Activated CD4-positive, alpha-beta T cell treated with anti-CD3 and anti-CD28 coated beads, Interleukin-2, amount 50 U/mL, for 24 hours (primary cell): ENCODE measurements at places on chromosomes 1 and 21.

DNA sequence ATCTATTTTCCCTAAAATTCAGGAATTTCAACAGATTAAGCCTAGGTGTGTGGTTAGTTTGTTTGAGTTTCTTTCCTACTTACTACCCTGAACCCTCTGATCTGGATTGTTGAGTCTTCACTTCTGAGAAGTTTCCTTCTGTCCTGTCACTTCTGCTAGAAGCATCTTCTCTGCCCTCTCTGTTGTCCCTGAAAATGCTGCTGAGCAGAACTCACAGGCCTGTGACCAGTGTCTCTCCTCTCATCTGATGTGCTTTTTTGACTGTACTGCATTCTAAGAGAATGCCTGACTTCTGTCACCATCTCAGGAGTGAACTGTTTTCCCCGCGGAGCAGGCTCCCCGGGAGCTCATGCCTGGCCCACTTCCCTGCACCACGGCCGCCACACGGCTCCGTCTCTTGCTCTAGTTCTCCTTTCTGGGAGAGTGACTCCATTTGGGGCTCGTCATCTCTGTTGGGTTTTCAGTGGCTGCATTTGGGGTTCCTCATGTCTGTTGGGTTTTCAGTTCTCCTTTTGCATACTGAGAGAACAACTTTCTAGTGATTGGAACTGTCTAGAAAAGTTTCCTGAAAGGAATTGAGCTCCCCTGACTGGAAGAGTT is 77.9 kb downstream of the POFUT2 start:
- no peak for DNase-seq

DNA sequence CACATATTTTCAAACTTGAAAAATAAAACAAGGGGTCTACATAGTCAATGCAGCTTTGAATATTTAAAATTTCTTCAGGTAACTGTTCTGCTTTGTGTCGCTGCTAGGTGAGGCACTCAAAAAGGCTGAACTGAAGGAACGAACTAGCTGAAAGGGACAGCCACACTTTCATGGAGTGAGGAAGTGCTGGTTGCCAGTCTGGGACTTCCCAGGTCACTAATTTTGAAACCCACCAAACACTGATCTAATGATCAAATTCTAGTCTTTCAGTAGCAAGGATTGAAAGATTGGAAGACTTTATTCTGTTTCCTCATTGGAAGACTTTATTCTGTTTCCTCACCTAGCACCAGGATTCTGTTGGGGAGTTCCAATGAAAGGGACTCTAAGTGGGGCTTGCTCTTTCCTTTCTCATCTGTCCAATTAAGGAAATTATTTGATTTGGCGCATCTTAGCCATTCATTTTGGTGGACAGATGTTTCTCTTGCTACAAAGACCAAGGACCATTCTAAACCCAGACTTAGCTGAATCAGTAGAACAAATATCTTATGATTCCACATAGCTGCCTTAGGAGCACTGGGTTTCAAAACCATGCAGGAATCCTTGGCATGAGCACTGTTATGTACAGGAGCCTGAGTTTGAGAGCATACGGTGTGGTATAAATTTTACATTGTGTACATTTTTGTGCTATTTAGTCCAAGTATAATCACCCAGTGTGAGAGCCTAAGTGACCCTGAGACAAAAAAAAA is 10.9 kb upstream of the ARID1A start:
- DNase-seq = no peak

- no peak for DNase-seq
Measured at GRCh38 chr1:178537382-178538090, 24.6 kb downstream of the TEX35 start.

GRCh38 chr1:248621770-248622169 is 13.1 kb downstream of the OR2T11 start:
- DNase-seq = no peak

DNA sequence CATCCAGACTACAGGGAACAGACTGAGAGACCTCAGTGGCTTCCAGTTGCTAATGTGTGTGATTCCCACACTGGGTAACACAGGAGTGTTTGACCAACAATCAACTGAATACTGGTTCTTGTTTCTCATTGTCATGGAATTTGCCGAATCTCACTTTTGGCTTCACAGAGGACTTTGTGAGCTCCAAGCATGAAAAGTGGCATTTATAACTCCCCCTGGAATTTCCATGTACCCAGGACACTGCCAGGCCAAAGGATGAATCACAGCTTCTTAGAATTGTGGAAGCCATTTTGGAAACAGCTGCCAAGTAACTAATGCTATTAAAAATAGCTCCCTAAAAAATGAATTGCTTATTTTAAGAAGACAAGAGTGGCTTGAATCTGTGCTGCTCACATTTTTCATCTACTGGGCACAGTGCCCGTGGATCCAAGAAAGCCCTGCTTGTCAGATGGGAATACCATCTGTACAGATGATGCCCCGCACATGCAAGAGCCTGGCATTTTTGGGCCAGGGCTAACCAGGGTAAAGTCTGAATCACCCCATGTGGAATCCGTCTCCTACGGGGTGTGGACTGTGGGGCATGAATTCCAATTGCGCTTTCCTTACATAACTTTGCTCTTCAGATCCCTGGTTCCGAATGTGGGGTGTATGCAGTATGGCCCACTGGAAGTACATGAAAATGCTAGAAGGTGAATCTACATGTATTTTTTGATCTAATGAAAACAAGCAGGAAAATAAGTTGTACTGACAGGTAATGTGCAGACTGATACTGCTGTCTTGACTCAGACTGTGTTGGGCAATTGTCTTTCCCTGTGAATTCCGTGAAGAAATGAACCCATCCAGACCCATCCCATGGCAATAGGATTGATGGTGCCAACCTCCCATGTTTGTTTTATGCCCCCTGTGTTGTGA is 487.3 kb downstream of the SIPA1L2 start:
- no peak for DNase-seq

GRCh38 chr1:191592039-191592438 is 566.2 kb upstream of the RGS18 start:
- no peak for DNase-seq

GRCh38 chr1:44784094-44785028 is 3.6 kb downstream of the BEST4 start:
- DNase-seq = no peak

GRCh38 chr1:21939650-21940374 is 2.7 kb upstream of the HSPG2 start:
- no peak for DNase-seq

- DNase-seq = no peak
Measured at GRCh38 chr1:238018214-238018613, 127.5 kb upstream of the ZP4 start.

DNA sequence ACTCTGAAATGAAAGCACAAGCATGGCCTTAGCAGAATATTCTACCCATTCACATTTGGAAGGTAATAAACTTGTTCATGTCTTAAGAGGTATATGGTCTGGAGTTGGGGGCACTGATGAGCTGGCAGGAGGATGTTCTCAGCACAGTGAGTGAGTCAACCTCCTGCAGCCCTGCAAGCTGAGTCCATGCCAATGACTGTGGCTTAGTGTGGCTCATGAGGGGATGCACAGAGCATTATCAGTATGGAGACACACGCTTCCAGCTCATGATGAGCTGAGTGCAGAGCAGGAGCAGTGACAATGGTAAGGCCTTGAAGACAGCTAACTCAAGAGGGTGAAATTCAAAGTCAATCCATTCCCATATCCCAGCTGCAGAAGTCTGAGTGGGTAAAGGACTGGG is 102.3 kb downstream of the TNFSF18 start:
- DNase-seq = no peak

GRCh38 chr1:154855186-154855851 is 14.8 kb downstream of the KCNN3 start:
- DNase-seq = no peak

DNA sequence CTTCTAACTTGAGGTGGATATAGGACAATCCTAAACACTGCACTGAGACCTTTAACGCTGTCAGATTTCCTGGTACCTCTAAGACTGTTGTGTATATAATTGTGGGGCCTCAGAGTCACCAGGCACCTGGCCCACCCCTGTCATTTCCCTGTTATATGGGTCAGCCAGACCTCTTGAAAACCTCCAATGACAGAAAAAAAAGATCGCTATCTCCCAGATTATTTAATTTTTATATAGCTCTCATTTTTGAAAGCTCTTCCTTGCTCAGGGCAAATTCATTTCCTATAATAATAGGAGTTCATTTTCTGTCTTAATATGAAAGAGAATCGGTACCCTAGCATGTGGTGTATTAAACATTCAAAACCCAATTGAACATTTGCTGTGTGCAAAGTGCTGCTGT is 56.7 kb downstream of the ZP4 start:
- DNase-seq = no peak

DNA sequence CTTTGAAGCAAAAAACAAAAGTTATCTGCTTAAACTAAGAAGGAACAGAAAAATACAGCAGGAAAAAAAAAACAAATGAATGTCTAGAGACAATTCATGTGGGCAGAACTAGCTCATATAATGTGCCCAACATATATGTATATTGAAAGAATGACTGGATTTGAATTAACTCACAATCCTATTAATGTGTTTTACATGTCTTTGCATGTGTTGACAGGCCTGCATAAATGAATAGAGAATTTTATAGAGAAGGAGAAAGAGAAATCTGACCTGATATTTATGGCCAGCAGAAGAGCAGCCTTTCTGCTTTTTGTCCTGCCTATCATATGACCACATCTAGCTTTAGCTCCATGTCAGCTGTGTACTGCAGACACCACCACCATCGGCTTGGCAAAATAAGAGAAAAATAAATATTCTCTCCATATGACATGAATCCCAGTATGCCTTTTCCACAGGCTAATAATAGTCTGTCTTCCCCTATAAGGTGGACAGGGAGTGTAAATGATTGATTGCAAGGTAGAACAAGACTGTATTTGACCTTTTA is 171.5 kb upstream of the PALMD start:
- DNase-seq = no peak

DNA sequence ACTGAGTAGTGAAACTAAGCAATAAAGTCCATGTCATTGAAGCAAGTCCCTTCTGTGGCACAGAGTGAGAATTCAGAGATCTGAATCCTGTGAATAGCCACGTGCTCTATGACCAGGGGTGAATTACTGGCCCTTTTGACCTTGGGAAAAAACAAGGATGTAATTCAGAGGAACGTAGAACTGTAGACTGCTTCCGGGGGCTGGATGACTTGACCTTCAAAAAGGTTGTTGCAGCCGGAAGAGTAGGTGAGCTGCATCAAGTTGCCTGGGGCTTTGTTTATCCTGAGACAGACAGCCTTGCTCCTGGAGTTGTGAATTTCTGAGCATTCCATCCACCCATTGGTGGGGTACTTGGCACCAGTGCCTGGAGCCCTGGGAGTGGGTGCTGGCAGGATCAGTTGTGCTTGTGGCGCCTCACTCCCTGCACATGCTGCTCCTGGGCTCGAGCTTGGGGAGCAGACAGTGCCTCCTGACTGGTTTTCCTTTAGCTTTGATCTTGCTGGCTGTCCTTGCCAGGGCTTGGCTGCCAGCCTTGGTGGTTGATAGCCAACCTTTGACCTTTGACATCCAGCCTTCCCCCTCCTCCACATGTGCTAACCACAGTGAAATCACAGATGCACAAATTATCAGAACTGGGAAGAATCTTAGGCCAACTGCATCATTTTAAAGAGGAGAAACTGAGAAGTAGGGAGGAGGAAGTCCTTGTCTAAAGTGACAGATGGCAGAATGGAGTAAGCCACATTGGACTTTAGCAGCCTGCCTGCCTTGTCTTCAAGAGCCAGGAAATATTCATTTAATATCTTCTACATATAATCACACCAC is 16.2 kb upstream of the MYOG start:
- DNase-seq = no peak

GRCh38 chr1:67618285-67619018 is 66.5 kb upstream of the GADD45A start:
- no peak for DNase-seq

GRCh38 chr1:110005971-110006370 is 21.4 kb downstream of the AHCYL1 start:
- no peak for DNase-seq

DNA sequence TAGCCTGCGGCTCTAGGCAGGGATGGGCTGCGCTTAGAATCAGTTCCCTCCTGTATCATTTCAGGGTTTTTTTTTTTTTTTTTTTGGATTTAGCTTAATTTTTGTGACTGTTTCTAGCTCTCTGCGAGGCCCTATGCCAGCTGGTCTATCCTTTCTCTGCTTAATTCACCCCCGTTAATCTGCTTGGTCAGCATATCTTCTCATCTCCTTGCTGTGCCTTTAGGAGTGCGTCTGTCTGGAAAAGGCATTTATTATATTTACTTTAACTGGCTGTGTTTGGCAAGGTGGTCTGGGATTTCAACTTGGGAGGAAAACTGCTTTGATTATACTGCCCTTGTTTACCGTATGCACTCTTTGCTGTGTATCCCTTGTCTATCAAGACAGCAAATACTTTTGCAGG is 184.8 kb upstream of the KIAA0040 start:
- no peak for DNase-seq

DNA sequence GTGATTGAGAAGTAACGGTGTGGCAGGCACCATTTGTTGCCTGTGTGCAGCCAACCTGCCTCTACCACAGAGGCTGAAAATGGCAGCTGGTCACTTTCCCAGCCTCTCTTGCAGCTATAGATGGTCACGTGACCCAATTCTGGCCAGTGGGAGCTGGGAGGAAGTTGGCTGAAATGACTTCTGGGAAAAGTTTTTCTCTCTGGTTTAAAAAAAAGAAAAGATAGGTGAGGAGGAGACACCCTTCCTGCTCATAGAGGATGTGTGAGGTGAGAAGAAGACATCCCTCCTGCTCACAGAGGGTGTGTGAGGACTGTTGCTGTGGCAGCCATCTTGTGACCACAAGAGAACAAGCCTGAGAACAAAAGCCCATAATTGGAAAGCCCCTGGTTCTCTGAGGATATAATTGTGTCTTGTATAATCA is 122.8 kb downstream of the SYF2 start:
- no peak for DNase-seq

GRCh38 chr1:188237573-188238348 is 1409.0 kb downstream of the PLA2G4A start:
- DNase-seq = no peak

DNA sequence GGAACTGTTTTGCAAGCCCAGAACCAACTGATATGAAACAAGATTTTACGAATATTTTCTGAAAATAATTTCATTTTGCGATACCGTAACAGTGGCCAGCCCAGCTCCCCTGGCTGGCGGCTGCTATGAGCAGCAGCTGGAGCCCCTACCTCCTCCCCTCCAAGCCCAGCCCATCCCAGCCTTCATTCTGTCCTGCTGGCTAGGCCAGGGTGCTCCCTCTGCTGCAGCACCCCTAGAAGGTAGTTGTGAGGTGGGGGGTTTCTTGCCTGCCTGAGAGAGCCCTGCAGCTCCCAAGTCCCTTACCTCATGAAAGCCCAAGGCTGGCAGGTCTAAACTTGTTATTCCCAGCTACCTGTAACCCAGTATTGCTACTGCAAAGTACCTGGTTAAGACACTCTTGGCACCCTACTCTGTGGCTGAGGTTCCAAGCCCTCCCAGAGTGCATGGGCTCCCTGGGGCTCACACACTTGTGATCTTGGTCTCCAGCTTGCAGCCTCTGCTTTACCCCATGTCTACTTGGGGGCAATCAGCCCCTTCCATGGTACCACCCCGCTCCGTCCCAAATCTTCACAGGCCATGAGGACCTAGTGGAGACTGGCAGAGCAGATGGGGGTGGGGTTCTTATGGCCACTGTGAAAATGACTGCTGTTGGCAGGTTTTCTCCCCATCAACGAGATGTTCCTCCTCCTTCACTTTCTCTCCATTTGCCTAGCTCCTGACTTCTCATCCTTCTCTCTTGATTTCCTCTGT is 239.8 kb downstream of the TRABD2B start:
- DNase-seq = no peak
